Caco-2 (cell line): ENCODE measurements at places on chromosomes 2 and 18. TPM values are rescaled to one million over a fixed set of nuclear protein-coding genes. Genes with fewer than 3 reads are reported as not detected.

DNA sequence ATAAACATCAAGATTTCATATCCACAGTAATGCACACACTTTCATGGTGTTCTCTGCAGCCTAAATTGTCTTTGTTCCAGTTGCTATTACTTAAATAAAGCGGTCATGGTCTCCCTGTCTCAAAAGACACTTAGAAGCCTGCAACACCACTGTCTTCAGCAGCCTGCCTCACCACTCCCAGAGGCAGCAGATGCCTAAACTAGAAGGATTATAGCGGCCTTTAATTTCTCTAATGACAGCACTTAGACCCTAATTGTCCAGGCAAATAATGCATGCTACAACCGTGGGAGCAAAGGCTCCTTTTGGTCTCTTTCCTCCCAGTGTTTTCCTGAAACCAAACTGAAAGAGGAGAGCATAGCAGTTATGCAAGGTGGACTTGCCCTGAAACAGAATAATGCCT, 248.8 kb upstream of the SLC39A10 start:
- DNase-seq = no peak

OR6B2 gene
- total RNA-seq = not detected in 2 replicates

GRCh38 chr2:64932371-64933216, 56.6 kb upstream of the SLC1A4 start:
- DNase-seq = no peak

GRCh38 chr2:191041418-191042161, 27.6 kb upstream of the STAT1 start:
- DNase-seq = peak; percentile 49

GRCh38 chr2:96969321-96969720, 17.1 kb downstream of the FAM178B start:
- no peak for DNase-seq

POTEI gene
- 7.0 and 7.3 TPM in 2 replicates for total RNA-seq

RAB17 gene
- 60.9 and 61.5 TPM in 2 replicates for total RNA-seq

POTEE gene
- 7.6 and 8.0 TPM in 2 replicates for total RNA-seq

GPR45 gene
- total RNA-seq = not detected in 2 replicates

VAMP5 gene
- total RNA-seq = 11.0 and 15.1 TPM in 2 replicates

FOXD4L1 gene
- total RNA-seq = 0.32 and 0.73 TPM in 2 replicates

DNA sequence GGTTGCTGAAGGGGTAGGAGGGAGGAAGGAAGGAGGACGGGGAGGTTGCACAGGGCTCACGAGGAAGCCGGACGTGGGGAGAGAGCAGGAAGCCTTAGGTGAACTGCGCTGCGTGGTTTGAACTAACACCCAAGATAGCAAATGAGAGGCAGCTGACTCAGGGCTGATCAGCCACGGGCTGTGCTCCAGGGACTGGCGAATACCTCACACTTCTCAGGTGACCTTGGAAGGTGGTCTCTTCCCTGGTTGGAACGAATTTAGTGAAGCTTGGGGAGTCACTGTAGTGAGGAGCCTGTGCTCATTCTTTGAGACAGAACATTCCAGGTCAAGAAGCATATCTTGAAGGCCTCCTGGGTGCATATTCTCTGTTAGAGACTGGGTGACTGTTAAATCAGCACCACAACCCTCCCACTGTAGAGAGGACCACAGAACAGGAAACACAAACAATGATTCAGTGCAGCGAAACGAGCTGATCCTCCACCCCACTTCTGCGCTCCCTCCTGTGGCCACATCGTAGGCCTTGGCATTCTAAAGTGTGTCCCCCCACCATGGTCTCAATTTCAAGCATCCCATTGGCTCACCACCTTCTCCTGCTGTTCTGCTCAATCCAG, 33.8 kb downstream of the TOGARAM2 start:
- no peak for DNase-seq

GRCh38 chr2:227267410-227268115, 57.5 kb upstream of the MFF start:
- DNase-seq = no peak

- no peak for DNase-seq
Measured at GRCh38 chr2:95265182-95265581, 9.1 kb upstream of the PROM2 start.

GRCh38 chr18:37272226-37272625, 293.4 kb downstream of the CELF4 start:
- DNase-seq = no peak

DNA sequence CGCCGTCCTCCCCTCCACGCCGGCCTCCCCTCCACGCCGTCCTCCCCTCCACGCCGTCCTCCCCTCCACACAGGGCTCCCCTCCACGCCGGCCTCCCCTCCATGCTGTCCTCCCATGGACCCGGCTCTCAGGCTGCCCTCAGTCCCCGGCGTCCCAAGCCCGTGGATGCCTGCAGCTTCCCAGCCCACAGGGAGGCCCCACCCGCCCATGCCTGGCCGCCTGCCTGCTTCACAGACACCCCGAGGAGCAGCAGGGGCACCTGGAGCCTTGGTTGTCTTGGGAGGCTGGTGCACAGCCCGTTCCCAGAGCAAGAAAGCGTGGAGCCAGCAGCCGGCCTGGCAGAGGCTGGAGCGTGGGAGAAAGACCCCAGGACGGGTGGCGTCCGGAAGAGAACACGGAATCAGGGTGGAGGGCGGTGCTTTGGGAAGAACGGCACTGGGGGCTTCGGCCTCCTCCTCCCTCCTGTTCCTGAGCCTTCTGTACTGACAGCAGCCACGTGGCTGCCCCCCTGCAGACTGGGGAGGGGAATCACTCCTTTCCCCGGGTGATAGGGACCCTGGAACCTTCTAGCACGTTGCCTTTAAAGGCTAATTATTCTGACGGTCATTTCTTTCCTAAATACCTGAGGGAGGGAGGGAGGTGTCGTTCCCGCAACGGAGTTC, 26.2 kb upstream of the KCNG2 start:
- no peak for DNase-seq

- DNase-seq = no peak
Measured at GRCh38 chr2:199064201-199064600, 393.5 kb downstream of the SATB2 start.

SERPINB2 gene
- total RNA-seq = not detected in 2 replicates

GRCh38 chr2:233973786-233974185, 56.6 kb downstream of the TRPM8 start:
- DNase-seq = no peak

DNA sequence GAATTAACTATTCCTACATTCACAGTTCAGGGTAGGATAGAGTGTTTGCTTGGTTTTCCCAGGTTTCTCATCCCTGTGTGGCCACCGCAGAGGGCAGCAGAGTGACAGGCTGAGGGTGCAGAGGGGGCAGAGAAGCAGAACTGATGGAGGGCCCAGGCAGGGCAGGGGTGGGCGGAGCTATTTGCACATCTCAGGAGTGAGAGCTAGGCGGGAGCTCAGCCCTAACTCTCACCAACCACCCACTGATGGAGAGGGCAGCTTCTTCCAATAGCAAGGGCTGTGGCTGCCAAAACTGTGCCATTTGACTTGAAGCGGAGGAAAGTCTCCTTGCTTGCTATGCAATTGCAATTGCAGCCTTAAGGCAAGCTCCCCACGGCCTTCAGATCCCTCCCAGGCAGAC, 12.0 kb upstream of the DARS1 start:
- peak; percentile 55 for DNase-seq

NEU2 gene
- total RNA-seq = not detected in 2 replicates

FABP1 gene
- 41.0 and 44.5 TPM in 2 replicates for total RNA-seq

- no peak for DNase-seq
Measured at GRCh38 chr2:180219491-180219890, 212.4 kb upstream of the CWC22 start.

CTDSP1 gene
- total RNA-seq = 103 and 104 TPM in 2 replicates

GRCh38 chr2:212154477-212154878, 384.1 kb downstream of the ERBB4 start:
- no peak for DNase-seq

INPP5D gene
- not detected in 2 replicates for total RNA-seq

GRCh38 chr18:51107598-51108305, 77.7 kb downstream of the SMAD4 start:
- DNase-seq = no peak

DNA sequence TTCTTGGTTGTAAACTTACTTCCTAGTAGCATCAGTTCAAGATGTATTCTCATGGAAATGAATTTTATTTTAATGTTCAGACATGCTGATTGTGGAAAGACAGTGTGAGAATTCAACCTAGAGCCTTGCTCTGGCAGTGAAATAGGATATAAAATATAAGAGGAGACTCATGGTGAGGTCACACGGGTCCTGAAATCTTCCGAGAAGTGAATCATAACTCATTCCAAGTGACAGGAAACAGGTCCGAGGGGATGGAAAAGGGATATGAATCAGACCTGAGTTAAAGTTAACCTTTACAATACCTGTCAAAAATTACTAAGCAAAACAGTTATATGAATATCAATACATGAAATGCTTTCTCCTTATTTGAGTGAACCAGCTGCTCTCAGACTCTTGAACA, 185.2 kb upstream of the LRRTM1 start:
- no peak for DNase-seq

NETO1 gene
- total RNA-seq = not detected in 2 replicates
